Fibroblast of skin of back (primary cell): ENCODE measurements at places on chromosomes 2 and 18.
A peak's percentile ranks its signal among the peaks of the same experiment; 100 is the strongest.

GRCh38 chr2:24164416-24164973 is 10.4 kb upstream of the FAM228A start:
- no peak for DNase-seq

- DNase-seq, result no peak
These were observed 40.0 kb downstream of the MYO1B start for GRCh38 chr2:191285252-191285651.

DNA sequence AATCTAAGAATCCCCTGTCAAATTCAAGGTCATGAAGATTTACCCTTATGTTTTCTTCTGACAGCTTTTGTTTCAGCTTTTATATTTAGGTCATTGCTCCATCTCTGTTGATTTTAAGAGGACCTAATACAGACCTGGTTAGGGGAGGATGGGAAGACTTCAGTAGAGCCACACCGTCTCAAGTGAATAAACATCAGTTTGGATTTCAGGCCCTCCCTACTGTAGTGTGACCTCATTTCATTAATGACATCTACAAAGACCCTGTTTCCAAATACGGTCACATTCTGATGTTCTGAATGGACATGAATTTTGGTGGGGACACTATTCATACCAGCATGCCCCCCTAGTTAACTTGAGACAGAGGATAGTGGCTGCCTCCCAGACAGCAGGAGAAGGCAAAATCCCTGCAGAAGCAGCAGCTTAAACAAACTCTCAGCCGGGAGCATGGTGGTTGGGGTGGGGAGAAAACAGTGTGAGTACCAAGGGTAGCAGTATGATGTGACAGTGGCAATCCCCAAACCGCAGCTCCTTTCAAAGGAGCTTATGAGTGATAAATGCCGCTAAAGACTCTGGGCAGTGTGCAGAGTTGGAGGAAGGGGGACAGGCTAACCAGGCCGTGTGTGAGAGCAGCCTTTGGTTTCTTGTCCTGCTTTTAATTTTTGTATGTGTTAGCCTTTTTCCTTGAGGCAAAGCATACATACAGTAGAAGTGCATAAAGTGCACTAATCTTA is 65.9 kb upstream of the TNP1 start:
- DNase-seq, result no peak

- DNase-seq, result no peak
These were observed 1069.2 kb upstream of the CHAC2 start for GRCh38 chr2:52698408-52698807.

GRCh38 chr18:42296192-42296591 is 341.2 kb downstream of the PIK3C3 start:
- no peak for DNase-seq

- no peak for DNase-seq
These were observed 55.1 kb downstream of the PPP4R1 start for GRCh38 chr18:9559253-9559652.

- DNase-seq, result no peak
These were observed 258.6 kb upstream of the TANK start for GRCh38 chr2:160901613-160902012.

DNA sequence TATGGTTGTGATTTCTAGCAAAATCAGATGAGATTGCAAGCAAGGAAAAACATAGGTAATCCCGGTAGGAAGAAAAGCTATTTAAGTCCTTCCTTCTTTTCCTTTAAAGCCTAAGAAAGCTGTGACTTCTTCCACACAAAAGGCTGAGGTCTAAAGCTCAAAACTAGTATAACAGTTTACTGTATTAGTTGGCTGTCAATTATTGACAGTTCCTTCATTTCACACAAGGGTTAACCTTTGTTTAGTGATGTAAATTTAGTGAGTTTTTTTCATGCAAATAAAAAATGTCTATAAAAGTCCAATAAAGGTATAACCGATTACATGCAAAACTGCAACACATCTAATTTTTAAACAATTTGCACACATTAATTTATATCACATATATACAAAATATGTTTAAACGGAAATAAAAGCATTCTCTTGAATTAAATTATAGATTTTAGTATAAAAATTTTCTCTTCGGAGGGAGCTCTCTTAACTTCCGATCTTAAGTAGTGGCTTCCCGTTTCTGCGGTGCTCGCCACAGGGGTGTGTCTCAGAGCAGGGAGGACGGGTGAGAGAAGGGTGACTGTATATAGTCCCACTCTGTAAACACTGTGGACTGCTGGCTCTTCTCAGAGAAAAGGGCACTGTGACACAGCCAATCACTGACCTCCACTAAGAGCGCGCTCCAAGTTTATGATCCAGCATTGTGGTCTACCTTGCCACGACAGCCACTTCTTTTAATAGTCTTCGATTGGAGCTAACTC is 33.4 kb downstream of the TTR start:
- no peak for DNase-seq

- no peak for DNase-seq
These were observed 20.3 kb downstream of the ABCB11 start for GRCh38 chr2:169010633-169011460.

GRCh38 chr18:23884681-23885375 is 129.7 kb upstream of the TTC39C start:
- no peak for DNase-seq

GRCh38 chr2:109133746-109134145 is 4.7 kb downstream of the SH3RF3 start:
- no peak for DNase-seq

- DNase-seq, result peak; percentile 44
These were observed 23.9 kb downstream of the COL4A3 start for GRCh38 chr2:227188292-227188691.

DNA sequence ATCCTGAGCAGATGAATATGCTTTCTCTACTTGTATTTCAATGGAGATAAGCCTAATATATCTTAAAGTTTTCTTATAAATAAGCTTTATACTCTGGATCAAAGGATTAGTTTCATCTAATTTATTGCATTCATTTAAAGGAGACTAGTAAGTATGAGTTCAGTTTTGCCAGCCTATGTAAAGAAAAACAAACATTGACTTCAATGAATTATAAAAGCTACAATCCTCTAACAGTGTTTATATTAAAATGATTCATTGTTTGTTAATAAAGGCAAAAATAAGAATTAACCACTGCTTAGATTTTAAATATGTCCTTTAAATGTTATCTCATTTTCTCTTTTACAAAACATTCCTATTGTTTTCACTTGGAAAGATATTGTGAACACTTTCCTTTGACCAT is 566.0 kb downstream of the EPHA4 start:
- DNase-seq, result no peak

GRCh38 chr2:12417786-12418185 is 298.9 kb upstream of the TRIB2 start:
- DNase-seq, result peak; percentile 13

GRCh38 chr2:39409697-39410389 is 27.2 kb downstream of the MAP4K3 start:
- no peak for DNase-seq

- peak; percentile 59 for DNase-seq
These were observed 393.8 kb upstream of the LYPD1 start for GRCh38 chr2:133063775-133064174.

DNA sequence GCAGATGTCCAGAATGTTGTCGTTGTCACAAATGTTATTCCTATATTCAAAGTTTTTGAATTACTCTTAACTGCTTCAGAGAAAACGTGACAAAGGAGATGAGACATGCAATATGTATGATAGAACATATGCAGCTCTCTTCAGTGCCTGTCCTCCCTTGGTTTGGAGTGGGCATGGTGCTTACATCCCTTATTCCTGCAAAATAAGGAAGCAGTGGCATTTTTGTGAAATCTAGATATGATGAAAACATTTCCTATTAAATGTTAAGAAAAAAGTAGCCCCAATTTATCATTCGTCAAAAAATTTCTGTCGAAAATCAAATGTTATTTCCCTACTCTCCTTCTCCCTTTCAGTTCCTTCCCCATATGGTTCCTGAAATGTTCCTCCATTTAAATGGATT is 457.5 kb upstream of the FANCL start:
- DNase-seq, result no peak

DNA sequence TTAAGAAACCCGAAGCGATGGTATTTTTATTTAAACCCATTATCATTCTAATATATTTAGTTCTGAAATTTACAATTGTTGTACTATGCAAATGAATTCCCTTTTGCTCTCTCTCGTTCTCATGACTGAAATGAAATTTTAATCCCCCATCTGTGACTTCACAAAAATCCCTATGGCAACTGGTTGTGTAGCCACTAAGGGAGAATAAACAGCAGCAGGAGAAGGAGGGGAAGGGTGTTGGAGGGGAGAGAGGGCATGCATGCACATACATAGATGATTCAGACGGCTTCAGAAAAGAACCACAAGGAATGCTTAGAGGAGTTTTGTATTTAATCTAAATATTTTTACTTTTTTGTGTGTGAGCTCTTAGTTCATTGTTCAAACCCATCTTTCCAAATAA is 36.8 kb downstream of the CPS1 start:
- DNase-seq, result peak; percentile 42

GRCh38 chr2:127103243-127104165 is 3.5 kb downstream of the BIN1 start:
- no peak for DNase-seq

GRCh38 chr18:34867520-34867919 is 157.4 kb downstream of the DTNA start:
- peak; percentile 48 for DNase-seq

GRCh38 chr18:45291621-45292615 is 323.4 kb upstream of the SLC14A2 start:
- peak; percentile 46 for DNase-seq

DNA sequence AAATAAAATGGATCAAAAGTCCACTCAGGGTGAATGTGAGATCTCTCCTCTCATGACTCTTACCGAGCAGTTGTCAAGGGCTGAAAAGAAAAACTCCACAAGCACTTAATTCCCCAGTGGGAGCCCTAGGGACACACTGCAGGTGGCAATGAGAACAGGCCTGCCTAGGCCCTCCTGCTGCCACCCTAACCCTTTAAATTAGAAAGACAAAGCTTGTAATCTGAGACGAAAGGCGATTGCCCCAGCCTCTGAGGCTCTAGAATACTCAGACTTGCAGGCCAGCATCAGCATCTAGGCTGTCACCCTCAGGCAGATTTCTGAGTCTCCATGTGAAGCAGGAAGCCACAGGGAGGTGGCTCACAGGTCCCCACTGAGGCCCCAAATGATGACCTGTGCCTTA is 457.0 kb upstream of the MYT1L start:
- no peak for DNase-seq

DNA sequence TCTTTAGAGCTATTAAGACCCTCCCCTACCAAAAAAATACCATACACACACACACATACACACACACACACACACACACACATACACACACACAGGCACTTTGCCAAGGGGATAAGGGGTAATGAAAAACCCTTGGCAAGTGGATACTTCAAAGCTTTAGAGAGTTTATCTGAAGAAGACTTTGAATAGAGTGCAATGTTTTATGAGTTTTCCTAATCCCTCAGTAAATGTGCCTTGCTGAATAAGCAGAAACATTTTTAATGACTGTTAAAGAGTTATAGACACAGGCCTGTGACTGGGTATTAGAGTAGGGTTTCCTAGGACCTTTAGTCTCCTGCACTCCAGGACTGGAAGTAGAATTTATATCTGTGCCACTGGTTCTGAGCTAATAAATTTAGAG is 75.5 kb upstream of the CTAGE1 start:
- no peak for DNase-seq

GRCh38 chr2:225009768-225010167 is 32.5 kb downstream of the DOCK10 start:
- no peak for DNase-seq

GRCh38 chr2:55917713-55918390 is 5.7 kb downstream of the EFEMP1 start:
- no peak for DNase-seq

DNA sequence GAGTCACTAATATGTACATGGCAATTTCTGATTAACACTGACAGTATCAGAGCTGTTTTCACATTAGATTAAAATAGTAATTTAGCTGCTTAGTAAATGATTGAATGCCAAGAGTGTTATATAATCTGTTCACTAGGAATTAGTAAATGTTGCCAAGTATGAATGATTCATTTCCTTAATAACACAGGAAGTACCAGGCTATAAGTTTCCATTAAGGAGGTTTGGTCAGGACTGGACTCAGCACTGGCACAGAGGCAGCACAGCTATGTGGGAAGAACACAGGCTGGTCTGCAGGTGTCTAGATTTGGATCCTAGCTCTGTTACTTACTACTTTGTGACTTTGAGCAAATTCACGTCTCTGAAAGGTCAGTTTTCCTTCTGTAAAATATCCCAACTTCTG is 97.2 kb downstream of the TDRD15 start:
- DNase-seq, result peak; percentile 26

GRCh38 chr2:171158036-171158789 is 2.5 kb downstream of the TLK1 start:
- no peak for DNase-seq

- DNase-seq, result no peak
These were observed 62.3 kb upstream of the BOD1L2 start for GRCh38 chr18:57084331-57085271.

DNA sequence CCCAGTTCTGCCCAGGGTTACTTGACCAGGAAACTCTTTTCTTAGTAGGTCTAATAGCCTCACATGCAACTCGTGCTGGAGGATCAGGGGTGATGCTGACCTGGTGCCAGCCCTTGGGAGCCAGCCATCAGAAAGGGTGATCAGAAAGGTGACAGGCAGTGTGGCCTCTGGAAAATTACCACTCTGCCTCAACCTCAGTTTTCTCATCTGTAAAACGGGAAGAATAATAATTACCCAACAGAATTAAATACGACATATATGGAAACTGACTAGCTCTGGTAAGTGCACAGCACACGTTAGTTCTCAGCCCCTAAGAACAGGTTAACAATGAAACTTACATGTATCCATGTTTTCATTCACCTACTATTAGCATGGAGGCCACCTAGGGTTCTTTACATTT is 157.6 kb downstream of the EN1 start:
- DNase-seq, result no peak

DNA sequence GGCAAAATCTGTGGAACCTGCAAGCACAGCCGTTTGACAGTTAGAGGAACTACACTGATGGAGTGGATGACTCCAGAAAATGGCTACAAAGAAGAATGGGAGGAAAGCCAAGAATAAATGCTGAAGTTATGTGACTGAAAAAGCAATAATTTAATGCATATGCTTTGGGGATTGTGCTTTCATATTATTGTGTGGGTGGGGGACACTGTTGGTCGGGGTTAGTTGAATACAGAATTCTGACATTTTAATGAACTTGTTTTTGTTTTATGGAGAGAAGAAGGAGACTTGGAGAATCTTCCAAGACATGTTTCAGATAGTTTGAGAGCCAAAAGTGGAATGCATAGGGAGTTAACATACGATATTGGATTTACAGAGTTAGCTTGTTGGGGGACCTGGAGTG is 68.5 kb downstream of the NRP2 start:
- no peak for DNase-seq

- no peak for DNase-seq
These were observed 3.5 kb upstream of the C2orf74 start for GRCh38 chr2:61158356-61158955.

- DNase-seq, result peak; percentile 10
These were observed 455.0 kb upstream of the ST6GAL2 start for GRCh38 chr2:107340955-107341354.

- no peak for DNase-seq
These were observed 24.2 kb upstream of the UGT1A8 start for GRCh38 chr2:233593201-233593600.

DNA sequence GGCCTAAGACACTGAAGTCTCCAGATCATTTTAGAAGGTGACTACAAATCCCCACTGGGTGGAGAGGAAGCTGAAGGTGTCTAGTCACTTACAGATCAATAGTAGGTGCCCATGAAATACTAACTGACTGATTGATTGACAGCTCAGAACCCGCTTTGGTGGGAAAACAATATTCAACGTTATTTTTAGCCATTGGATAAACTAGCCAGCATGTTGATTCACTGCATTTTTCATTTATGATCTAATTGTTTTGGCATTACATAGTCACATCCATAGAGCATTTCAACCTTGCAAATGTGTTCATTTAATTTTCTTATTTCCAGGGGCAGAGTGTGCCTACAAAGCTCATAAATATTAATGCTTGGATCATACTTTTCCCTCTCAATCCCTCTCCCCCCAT is 162.3 kb downstream of the MREG start:
- peak; percentile 88 for DNase-seq
